ENCODE measurements at places on chromosomes 1 and 21.

GRCh38 chr1:6547301-6547700, 7.0 kb downstream of the NOL9 start:
- no peak for DNase-seq
- H3K4me1 ChIP-seq: no peaks in the 10 kb centered on the region
- H3K27ac ChIP-seq: no peak overlapping the region
- no peaks in the 10 kb centered on the region for H3K36me3 ChIP-seq

GRCh38 chr1:109761227-109762038, 2.3 kb downstream of the EPS8L3 start:
- DNase-seq: no peak
- no peaks in the 10 kb centered on the region for H3K27me3 ChIP-seq
- H3K4me3 ChIP-seq: no peak overlapping the region
- no peak overlapping the region for H3K27ac ChIP-seq
- no peaks in the 10 kb centered on the region for H3K4me1 ChIP-seq
- H3K36me3 ChIP-seq: no peaks in the 10 kb centered on the region

DNA sequence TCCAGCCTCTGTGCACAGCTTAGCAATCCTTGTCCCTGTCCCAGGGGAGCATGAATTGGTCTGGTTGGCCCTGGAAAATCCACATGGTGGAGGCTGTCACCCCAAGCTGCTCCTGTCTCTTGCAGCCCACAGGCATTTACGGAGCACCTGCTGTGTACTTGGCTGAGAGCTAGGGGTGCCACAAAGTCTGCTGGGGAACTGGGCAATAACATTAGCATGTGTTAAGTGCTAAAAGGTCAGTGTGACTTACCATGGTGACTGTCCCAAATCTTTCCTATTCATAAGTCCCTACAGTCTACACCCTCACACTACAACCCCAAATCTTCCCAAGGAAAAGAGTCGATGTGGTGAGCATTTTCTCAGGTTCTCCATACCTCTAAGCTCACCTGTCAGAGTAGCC, 53.6 kb upstream of the ARTN start:
- H3K27ac ChIP-seq: no peak overlapping the region
- no peaks in the 10 kb centered on the region for H3K4me1 ChIP-seq
- no peaks in the 10 kb centered on the region for H3K27me3 ChIP-seq

DNA sequence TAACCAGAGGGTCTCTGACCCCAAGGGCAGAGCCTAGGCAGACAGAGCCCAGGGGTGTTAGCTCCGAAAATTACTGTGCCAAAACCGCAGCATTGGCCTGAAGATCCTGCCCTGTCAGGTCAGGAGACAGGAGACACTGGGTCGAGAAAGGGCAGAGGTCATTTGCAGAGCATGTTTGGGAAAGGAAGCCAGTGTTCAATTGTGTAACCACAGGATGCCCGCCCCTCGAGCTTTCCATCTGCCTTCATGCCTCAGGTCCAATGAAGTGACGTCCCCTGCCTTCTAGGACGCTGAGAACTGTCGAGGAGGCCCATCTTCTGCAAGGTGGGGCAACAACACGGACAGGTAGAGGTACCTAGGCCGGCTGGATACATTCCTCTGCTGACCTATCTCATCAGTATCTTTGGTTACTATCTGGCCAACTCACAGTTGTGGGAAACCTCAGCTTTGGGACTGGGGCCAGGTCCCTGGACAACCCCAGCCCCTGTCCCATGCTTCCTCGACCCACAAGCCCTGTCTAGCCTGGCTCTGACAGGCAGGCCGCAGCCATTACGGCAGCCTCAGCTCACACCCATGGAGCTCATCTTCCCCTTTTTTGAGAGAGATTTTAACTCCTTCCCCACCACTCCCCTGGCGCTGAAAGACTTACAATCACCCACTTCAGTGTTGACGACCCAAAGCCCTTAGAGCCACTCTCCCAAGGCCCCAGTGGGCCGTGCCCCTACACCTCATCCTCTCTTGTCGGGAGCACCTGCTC, 1.3 kb downstream of the ARL8A start:
- peak overlapping the region; percentile 98 for H3K4me3 ChIP-seq
- H3K4me1 ChIP-seq: peaks cover 6% of the 10 kb centered on the region
- H3K27ac ChIP-seq: peak overlapping the region; percentile 98
- H3K27me3 ChIP-seq: no peaks in the 10 kb centered on the region

- no peak overlapping the region for H3K4me3 ChIP-seq
- no peak overlapping the region for H3K27ac ChIP-seq
- no peaks in the 10 kb centered on the region for H3K4me1 ChIP-seq
- no peak for DNase-seq
- H3K36me3 ChIP-seq: no peaks in the 10 kb centered on the region
Measured at GRCh38 chr1:109808703-109809102, 45.0 kb upstream of the EPS8L3 start.

DNA sequence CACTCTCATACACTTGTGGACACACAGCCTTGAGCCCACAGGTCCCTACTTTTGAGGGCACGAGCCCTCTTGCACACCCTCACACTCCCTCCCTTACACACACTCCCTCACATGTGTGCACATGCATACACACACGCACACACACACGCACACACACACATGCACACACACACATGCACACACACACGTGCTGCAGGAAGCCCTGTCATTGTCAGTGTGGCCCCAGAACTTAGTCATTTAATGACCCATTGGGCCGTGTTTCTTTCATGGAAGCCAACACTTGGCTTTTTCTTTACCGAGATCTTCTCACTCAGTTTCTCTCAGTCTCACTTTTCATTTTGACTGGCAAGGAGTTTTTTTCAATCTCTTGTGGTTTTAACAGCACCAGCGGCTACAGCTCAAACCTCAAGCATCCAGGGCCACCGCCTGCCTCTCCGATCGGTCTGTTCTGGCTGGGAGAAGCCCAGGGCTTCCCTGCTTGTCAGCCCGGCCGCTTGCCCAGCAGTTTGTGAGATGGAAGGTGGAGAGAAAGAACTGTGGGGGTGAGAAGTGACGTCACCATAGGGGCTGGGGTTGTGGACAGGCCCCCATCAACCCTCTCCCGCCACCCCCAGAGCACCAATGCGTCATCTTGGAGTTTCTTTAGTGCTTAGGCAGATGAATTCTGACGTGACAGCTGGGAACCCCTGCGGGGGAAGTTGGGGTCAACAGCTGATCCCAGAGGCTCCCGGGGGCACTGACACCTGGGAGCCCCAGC, 15.8 kb upstream of the TNFRSF8 start:
- H3K27ac ChIP-seq: no peak overlapping the region
- H3K36me3 ChIP-seq: no peaks in the 10 kb centered on the region
- H3K4me1 ChIP-seq: no peaks in the 10 kb centered on the region
- H3K4me3 ChIP-seq: no peak overlapping the region
- no peak for DNase-seq

DNA sequence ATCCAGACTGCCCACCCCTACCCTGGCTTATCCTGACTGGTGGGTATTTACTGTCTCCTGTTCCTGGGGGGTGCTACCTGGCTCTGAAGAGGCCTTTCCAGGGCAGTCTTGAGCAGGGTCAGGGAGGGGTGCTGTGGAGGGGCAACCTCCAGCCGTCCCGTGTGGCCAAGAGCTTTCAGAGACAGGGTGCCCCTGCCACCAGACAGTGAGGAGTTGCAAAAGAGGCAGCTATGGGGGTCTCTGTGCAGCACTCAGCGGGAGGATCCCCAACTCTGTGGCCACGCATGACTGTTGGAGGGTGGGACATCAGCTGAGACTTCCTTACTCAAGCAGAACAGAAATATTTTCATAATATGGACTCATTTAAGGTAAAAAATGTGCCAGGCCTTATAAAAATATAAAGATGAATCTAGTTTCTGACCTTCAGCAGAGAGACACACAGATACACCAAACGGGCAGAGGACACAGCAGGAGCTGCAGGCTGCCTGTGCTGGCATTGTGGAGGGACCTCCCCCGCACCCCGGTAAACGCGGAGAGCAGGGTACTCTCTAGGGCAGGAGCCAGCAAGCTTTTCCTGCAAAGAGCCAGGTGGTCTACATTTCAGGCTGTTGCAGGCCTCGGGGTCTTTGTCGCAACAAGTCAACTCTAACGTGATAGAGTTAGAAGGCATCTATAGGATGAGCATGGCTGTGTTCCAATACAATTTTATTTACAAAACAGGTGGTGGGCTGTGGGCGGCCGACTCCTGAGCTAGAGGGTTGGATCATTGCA, 252.6 kb downstream of the RHOU start:
- no peak for DNase-seq
- H3K4me1 ChIP-seq: no peaks in the 10 kb centered on the region
- no peaks in the 10 kb centered on the region for H3K36me3 ChIP-seq
- H3K27ac ChIP-seq: no peak overlapping the region
- H3K4me3 ChIP-seq: no peak overlapping the region
- H3K27me3 ChIP-seq: no peaks in the 10 kb centered on the region

GRCh38 chr21:45537746-45538291, 4.4 kb downstream of the SLC19A1 start:
- H3K27me3 ChIP-seq: no peaks in the 10 kb centered on the region
- no peaks in the 10 kb centered on the region for H3K36me3 ChIP-seq
- H3K4me3 ChIP-seq: no peak overlapping the region
- DNase-seq: no peak

- no peaks in the 10 kb centered on the region for H3K36me3 ChIP-seq
- no peaks in the 10 kb centered on the region for H3K4me1 ChIP-seq
- no peaks in the 10 kb centered on the region for H3K27me3 ChIP-seq
- no peak overlapping the region for H3K27ac ChIP-seq
- H3K4me3 ChIP-seq: no peak overlapping the region
- no peak for DNase-seq
Measured at GRCh38 chr1:5664906-5665875, 327.0 kb downstream of the NPHP4 start.

DNA sequence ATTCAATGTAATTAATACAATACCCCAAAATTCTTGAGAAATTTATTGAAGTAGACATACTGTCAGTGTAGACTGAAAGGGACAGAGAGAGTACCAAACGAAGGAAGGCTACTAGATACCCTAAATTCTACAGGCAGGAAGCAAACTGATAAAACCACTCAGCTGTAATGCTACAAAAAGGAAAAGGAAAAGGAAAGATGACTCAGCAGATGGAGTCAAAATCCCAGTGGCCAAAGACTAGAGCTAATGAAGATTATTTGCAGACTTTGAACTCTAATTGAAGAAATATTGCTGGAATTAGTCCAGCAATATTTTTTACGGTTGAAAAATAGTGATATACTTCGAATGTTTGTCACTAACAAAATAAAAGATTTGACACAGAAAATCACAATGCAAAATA, 671.9 kb downstream of the BRINP3 start:
- H3K4me1 ChIP-seq: no peaks in the 10 kb centered on the region
- no peak overlapping the region for H3K27ac ChIP-seq
- DNase-seq: no peak
- H3K36me3 ChIP-seq: no peaks in the 10 kb centered on the region

- no peaks in the 10 kb centered on the region for H3K27me3 ChIP-seq
- no peak for DNase-seq
Measured at GRCh38 chr1:197224160-197224559, 43.9 kb upstream of the CRB1 start.

All from breast epithelium (tissue), 4 donors.